ENCODE measurements at places on chromosomes 7 and 10. TPM values are rescaled to one million over a fixed set of nuclear protein-coding genes. Genes with fewer than 3 reads are reported as not detected.

- no peak for DNase-seq
These were observed 14.2 kb downstream of the ADRB1 start for GRCh38 chr10:114057855-114058254.

DNA sequence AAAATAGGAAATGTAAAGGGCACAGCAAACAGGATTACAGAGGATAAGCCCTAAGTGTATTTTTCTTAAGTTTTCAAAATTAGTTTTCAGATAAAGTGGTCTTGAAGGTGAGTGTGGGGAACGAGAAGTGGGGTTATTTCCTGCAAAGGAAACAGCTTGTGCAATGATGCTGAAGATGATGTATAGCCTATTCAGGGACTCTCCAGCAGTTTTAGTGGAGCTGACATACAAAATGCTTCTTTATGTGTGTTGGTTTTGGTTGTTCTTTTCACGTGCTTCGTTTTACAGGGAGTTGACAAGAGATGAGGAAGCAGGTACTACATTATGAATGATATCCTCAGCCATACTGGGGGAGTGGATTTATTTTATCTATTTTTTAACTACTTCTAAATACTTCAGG is 20.5 kb downstream of the CASD1 start:
- no peak for DNase-seq

Gene CPVL
- 104 TPM for polyA plus RNA-seq

Gene IFIT1B
- polyA plus RNA-seq, result not detected

DNA sequence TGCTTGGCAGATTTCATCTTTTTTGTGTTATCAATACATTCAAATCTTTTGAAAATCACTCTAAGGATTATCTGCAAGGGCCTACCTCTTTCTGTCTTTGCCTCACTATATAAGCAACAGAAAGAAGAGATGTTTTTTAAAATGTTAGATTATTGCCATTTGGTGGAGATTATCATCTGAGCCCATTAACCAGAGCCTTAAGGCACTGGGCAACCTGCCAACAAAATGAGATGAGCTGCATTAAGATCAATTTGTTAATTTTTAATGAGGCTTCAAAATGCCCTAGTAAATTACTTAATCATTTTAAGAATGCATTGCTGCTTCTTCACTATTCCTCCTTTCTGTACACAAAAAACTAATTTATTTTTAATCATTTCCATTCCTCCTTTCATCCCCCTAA is 314.1 kb downstream of the SNX13 start:
- no peak for DNase-seq

DNA sequence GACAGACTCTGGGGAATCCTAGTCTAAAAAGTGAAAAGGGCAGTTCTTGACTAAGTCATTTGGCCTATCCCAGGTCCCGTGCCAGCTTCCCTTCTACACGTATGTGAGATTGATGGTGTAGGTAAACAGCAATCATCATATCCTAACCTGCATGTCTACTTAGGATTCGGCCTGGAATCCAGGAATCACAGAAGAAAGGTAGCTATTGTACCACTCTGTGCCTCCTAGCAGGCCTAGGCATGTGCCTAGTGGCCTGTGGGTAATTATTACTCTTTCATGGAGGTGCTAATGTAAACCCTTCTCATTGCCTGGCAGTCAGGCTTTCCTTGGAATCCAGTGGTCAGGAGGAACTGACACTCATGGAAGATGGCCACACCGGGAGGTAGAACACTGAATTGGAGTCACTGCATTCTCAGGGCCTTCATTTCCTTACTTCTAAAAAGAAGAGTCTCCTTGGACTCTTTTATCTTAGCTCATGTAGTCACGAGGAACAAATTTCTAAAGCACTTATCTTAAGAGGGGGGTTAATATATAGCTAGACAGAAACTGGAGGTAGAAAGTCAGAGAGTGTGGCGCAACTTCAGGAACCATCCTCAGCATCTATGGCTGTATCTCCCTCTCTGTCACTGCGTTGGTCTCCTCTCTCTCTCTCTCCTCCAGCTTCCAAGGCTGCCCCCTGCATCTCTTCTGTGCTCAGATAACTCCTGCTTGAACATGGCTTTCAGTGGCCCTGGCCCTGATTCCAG is 122.5 kb downstream of the C1GALT1 start:
- DNase-seq, result no peak

Data from kidney (tissue), 22 donors.